ACHN (cell line): ENCODE measurements at places on chromosomes 7 and 10.

DNA sequence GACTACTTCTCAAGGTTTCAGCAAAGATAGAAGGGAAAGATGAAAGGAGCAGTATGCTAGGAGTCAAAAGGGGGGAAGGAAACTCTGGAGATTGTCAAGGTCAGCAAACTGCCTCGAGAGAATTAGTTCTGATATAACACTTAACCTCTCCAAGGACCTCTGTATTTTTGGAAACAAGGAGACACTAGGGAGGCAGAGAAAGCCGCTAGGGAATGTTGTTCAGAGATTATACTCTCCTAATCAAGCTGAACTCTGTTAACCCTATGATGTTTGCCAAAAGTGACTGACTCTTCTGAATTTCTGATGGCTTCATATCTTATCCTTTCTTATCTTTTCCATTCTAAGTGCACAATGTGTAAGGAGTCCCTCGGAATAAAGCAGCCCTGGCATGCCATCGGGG, 27.1 kb downstream of the CREM start:
- DNase-seq = no peak

- no peak for DNase-seq
These were observed 188.2 kb downstream of the DKK1 start for GRCh38 chr10:52502237-52502636.

GRCh38 chr10:77004917-77005564, 632.6 kb downstream of the KCNMA1 start:
- peak; percentile 66 for DNase-seq

DNA sequence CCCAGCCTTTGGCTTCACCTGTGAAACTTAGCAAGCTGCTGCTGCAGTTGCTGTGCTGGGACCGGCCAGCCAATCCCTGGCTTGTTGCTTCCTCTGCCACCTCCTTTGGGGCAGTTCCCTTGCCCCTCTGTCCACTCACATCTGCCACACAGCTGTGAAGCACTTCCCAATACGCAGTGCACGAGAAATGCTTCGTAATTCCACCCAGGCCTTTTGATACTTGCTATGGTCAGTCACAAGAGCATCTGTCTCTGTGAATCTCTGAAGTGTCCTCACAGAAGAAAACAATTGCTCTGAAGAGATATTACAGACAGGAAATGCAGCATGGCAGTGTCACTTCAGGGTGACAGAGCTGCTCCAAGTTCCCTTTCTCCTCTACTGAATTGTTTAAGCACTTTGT, 208.5 kb downstream of the PTEN start:
- DNase-seq = no peak

DNA sequence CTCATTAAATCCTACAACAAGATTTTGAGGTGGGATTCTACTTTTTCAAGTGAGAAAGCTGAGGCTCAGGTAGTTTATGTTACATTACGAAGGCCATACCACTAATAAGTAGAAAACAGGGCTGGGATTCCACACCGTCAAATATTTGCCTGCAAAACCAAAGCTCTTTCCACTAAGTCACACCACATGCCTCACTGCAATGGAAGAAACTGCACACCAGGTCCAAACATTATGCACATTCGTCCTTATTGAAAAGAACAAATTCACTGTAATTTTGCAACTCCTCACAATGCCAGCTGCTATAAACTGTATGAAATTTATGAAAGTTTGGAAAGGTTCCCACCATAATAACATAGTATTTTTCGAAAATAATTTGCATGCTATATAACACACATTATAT, 66.5 kb downstream of the DGKB start:
- no peak for DNase-seq

GRCh38 chr10:110780704-110781103, 91.0 kb upstream of the PDCD4 start:
- DNase-seq = no peak

- no peak for DNase-seq
These were observed 57.9 kb upstream of the INPP5A start for GRCh38 chr10:132479603-132480221.

- peak; percentile 50 for DNase-seq
These were observed 953.3 kb downstream of the XPNPEP1 start for GRCh38 chr10:108970016-108970415.

GRCh38 chr7:123372368-123372767, 162.0 kb downstream of the IQUB start:
- no peak for DNase-seq

GRCh38 chr7:47826754-47827153, 121.5 kb downstream of the PKD1L1 start:
- DNase-seq = no peak

DNA sequence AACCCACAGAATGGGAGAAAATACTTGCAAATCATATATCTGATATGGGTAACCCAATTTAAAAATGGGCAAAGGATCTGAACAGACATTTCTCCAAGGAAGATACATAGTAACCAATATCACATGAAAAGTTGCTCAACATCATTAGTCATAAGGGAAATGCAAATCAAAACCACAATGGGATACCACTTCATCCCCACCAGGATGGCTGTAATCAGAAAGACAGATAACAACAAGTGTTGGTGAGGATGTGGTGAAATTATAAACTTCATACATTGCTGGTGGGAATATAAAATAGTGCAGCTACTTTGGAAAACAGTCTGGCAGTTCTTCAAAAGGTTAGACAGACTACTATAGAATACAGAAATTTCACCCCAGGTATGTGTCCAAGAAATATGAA, 19.3 kb downstream of the AOC1 start:
- no peak for DNase-seq

DNA sequence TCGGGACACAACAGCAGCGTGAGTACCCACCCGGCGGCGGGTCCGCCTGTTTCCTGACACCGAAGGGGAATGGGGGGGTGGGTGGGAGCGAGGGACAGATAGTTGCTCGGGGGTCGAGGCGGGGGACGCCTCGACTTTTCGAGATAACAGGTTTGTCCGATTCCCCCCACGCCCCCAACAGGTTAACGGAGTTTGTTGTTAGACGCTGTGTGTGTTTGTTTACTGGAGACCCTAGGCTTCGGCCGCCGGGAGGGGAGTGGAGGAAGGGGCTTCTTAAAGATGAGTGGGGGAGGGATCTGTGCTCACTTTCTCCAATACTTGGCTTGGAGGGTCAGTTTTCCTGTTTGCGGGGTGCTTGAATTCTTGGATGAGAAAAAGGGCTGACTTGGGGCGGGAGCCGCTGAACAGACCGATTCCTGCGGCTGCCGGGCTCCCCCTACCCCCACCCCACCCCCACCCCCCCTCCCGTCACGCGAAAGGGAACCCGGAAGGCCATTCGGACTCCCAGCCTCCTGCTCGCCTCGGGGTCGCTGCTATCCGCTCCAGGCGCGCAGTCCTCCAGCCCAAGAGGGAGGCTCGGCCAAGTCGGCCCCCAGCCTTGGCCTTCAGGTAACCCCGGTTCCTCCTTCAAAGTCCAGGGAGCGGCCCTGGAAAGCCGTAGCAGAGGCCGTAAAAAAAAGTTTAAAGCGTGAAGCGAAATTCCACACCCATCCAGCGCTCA, 1.0 kb downstream of the SORCS3 start:
- no peak for DNase-seq

DNA sequence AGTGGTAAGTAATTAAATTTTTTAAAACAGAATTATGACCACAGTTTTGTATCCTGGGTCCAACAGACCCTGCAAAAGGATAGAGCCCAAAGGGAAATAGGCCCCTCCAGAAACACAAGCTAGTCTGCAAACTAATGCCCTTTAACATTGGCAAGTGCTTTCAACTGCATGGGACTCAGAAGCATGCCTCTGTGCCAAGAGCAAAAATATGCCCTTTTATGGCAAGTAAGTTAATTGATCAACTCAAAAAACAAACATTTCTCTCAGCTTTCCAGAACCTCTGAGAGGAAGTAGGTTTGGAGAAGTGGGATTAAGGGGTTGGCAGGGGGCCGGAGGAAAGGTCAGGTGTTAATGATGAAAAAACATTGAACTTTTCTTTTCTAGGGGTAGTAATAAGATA, 186.6 kb upstream of the PRSS1 start:
- DNase-seq = no peak

GRCh38 chr10:101075775-101076174, 14.0 kb downstream of the KAZALD1 start:
- no peak for DNase-seq

DNA sequence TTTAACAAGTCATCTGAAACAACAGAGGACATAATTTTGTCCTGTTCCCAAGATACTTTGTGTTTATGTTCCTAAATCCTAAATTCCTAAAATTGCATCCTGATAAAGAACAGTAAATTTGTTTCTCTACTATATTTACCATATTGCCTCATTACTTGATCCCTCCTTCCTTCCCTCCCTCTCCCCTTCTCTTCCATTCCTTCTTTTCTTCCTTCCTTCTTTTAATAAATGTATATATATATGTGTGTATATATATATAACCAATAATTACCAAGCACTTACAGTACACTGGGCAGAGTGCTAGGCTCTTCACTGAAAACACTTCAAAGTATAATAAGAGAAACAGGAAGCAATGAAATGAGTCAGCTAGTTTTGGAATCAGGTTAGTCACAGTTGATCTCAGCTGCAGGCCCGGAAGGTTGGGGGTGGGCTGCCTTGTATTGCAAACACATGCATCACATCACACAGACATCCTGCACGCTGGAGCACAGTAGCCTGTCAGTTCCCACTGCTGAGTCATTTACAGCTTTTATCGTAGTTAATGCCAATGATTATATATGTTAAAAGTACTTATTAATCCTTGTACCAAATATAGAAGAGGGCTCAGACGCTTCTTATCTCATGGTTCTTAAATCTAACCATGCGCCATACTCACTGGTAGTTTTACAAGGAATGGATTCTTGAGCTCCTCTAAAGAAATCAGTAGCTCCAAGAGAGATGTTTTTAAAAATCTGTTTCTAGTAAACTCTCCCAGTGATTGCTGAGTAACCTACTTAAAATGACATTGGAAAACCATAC, 551.7 kb downstream of the GRM8 start:
- DNase-seq = peak; percentile 96
